ENCODE measurements at places on chromosomes 2 and 18.

DNA sequence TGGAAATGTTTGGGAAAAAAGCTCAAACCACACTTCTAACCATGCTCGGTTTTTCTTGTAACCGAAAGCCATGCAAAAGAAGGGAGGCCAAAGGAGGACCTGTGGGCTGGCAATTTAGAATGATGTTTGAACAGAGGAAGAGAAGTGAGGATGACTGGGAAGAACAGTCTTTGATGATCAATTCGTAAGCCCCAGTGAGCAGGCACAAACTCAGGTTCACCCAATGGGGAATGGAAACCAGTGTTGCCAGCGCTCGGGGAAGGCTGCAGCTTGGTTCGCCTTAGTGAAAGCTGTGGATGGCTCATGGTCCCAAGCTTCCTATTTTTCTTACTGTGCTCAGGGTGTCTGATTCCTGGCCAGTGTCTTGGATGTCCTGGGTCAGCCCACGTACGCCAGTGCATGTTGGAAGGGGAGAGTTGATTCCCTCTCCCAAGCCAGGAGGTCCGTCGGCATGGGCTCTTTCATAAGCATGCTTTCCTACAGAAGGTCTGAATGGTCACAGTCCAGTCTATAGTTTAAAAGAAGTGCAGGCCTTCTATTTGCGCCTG is 79.2 kb downstream of the VAPA start:
- DNase-seq = no peak

GRCh38 chr2:14288016-14288415 is 344.5 kb upstream of the LRATD1 start:
- no peak for DNase-seq

DNA sequence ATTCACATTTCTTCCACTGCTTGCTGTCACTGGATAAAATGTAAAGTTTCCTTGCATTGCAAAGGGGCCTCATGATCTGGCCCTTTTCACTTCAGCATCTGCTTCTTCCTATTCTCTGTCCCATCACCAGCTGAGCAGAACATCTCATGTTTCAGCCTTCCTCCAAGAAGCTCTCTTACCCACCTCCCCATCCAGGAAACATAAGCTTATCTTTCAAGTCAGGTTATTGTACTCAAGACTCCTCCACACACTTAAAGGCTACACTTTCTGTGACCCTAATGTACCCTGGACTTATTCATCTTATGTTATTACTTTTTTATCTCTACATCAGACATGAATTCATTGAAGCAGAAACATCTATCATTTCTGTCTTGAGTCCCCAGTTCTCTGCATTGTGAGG is 230.5 kb downstream of the PMAIP1 start:
- no peak for DNase-seq

GRCh38 chr2:171402906-171403580 is 30.7 kb downstream of the METTL8 start:
- DNase-seq = no peak

DNA sequence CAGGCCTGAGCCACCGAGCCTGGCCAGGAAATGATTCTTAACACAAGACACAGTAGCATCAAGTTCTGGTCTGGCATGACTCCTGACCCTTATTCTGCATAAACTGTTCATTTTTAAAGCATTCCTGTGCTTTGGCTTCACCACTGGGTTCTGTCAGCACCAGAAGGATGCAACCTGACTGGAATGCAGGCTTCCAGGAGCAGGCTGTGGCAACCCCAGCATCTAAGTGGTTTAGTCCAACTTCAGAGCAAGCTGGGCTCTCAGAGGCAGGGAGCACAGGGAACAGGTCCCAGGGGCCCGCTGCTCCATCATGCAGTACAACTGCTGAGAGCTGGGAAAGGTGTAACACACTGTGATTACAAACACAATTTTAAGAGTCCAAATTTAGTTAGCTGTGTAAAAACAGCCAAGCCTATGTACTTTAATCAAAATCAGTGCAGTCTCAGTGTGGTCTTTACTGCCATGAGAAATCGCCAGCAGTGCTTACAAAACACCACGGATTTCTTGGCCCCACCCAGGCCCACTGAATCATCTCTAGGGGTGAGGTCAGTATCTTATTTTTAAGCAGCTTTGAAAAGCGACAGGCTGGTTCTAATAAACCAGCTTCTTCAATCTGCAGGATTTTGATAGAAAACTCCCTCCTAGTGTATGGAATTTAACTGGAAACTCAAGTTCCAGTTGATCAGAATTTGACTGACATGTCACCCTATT is 44.4 kb upstream of the TMEM182 start:
- DNase-seq = peak; percentile 26

DNA sequence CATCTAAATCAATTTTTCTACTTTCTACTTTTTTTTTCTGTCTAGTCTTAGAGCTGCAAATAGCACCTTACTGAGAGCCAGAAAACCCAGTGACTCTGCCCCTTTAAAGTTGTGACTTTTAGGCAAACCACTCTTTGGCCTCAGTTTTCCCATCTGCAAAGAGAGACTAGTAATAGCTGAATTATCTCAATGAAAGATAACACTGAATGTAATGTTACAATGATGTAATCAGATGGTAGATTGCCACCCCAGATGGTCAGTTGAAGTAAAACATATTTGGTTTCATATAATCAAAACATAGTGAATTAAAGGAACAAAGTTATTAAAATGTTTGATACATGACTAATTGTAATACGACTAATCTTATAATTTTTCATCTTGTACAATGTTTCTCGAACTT is 5.0 kb upstream of the APCDD1 start:
- DNase-seq = no peak

DNA sequence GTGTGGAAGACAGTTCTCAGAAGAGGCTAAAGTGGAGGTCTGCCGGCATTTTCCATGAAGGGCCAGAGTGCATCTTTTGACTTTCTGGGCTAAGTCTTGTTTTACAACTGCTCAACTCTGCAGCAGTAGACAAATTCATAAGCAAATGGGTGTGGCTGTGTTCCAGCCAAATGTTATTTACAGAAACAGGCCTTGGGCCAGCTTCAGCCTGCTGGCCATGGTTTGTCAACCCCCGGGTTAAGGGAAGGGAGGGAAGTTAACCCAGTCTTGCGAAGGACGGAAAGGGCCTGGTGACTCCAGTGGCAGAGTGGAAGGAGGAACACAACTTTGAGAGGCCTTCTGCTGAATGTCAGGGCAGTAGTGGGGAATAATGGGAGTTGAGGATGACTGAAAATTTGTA is 34.3 kb upstream of the NCKAP5 start:
- no peak for DNase-seq

GRCh38 chr2:18901242-18901641 is 311.9 kb upstream of the NT5C1B start:
- DNase-seq = no peak

DNA sequence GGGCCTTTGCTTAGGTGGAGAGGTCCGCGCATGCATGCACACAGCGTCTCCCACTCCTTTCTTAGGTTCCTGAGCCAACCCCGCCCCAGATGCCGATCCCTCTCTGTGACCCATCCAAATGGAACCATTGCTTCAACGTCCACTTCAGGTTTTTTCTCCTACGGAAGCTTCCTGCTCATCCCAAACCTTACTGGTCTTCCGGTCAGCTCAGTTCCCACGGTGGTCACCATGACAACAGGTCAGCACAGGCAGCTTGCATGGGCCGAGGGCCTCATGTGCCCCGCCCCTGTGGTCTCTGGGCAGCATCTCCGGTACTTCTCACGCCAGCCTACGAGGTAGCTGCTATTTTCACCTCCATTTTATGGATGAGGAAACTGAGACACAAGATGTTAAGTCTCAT is 163.7 kb downstream of the SOCS6 start:
- no peak for DNase-seq

DNA sequence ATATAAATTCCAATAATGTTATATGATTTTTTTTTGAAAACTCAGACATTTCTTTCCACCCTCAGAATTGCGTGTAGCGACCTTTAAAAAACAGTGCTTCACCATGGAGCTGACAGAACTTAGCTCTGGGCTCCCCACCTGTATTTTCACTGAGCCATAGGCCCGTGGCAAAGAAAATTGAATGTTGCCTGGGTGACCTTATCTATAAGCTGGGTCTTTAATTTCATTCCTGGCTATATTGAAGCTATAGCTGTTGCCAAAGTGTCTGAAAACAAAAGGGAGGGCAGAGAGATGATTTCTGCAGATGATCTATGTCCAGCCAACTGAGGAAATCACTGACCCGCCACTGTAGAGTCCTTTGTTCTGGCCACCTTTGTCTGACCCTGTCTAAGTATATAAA is 411.7 kb downstream of the PTPRM start:
- DNase-seq = no peak

- DNase-seq = no peak
Measured at GRCh38 chr2:9388199-9388681, 35.1 kb downstream of the ITGB1BP1 start.

- DNase-seq = peak; percentile 65
Measured at GRCh38 chr2:29459445-29460179, 344.4 kb downstream of the CLIP4 start.

GRCh38 chr2:26562811-26563645 is 78.1 kb downstream of the CIB4 start:
- DNase-seq = no peak

DNA sequence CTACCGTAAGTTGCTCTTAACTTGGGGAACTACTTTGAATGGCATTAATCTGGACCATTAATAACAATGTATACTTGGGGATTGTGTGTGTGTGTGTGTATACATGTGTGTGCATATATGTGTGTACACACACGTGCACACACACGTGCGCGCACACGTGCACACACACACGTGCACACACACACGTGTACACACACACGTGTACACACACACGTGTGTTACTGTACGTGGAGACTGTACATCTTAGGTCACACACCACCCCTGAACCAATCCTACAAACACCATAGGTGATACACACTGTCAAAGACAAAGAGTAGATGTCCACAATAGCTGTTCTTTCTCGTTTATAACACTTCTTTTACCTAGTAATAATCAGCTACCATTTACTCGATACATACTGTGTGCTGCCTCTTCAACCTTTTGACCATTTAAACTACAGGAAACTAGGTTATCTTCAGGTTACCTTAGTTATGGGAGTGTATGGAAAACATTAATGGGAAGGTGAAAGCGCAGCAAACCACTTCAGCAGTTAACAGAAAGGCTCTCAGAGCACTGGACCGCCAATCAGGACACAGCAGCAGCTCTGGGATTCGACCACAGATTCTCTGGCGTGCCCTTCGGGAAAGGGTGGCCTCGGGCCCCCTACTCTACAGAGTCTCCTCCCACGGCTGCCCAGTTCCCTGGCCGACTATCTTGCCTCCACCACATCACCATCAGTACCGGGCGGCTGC is 894 bp upstream of the GCC2 start:
- DNase-seq = no peak

- DNase-seq = no peak
Measured at GRCh38 chr2:25981596-25982272, 563 bp downstream of the KIF3C start.

GRCh38 chr2:225006730-225007129 is 35.5 kb downstream of the DOCK10 start:
- no peak for DNase-seq

- peak; percentile 86 for DNase-seq
Measured at GRCh38 chr2:144659731-144660275, 139.9 kb upstream of the ZEB2 start.

GRCh38 chr2:102094917-102095316 is 47.6 kb upstream of the IL1R1 start:
- DNase-seq = peak; percentile 61

- no peak for DNase-seq
Measured at GRCh38 chr2:223051693-223052289, at the start of gene KCNE4. Gene KCNE4, plus strand, starts transcription at chr2:223052190. Its CDS starts 641 bp downstream, at chr2:223052831.

DNA sequence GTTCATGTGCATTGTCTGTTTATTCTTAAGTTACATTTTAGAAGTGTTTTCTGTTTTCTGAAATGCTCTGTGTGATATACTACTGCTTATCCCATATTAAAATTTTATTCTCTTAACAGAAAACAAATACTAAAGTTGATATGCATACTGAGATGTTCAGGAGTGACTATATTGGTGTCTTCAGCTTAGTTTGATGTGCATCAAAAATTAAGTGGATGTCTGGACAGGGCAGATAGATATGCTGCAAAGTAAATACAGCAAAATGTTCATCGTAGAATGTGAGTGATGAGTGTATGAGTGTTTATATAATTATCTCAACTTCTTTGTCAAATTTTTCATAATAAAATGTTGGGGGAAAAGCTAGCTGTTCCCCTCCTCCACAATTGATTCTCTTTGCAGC is 13.2 kb downstream of the VAPA start:
- DNase-seq = no peak

DNA sequence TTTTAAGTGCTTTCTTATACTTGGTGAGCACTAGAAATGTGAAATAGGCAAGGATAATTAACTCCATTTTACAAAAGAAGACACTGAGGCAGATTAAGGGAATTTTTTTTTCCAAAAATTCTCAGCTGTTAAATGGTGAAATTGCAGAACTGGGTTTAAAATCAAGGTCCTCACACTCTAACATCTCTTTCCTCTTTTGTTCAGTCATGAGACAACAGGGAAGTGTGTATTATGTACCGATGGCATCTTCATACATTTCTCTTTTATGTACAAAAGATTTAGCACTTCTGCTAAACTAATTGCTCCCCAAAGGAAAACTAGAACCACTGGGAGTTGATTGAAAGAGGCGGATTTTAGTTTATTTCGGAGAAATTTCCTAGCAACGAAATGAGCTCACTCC is 203.0 kb downstream of the SETBP1 start:
- DNase-seq = no peak

GRCh38 chr2:169756342-169756741 is 22.7 kb downstream of the KLHL23 start:
- DNase-seq = no peak

GRCh38 chr2:72770879-72771461 is 54.9 kb downstream of the EXOC6B start:
- DNase-seq = no peak

GRCh38 chr18:9849407-9850283 is 36.1 kb upstream of the TXNDC2 start:
- no peak for DNase-seq

GRCh38 chr2:22238967-22239366 is 1115.2 kb downstream of the TDRD15 start:
- no peak for DNase-seq

DNA sequence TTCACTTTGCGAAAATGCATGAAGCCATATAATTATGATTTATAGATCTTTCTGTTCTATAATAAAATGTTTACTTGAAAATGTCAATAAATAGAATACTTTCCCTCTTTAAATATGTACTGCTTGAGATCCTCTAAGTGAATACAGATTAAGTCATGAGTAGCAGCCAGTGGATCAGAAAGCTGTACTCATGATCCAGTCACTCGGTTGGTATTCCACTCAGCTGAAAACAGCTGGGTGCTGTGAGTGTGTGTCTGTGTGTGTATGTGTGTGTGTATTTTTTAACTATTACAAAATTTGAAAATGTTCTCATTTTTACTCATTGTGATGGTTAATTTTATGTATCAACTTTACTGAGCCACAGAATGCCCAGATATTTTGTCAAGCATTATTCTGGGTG is 141.6 kb upstream of the CYP26B1 start:
- no peak for DNase-seq

Data from HS-5 (cell line).